ENCODE measurements at places on chromosomes 1 and 21.

DNA sequence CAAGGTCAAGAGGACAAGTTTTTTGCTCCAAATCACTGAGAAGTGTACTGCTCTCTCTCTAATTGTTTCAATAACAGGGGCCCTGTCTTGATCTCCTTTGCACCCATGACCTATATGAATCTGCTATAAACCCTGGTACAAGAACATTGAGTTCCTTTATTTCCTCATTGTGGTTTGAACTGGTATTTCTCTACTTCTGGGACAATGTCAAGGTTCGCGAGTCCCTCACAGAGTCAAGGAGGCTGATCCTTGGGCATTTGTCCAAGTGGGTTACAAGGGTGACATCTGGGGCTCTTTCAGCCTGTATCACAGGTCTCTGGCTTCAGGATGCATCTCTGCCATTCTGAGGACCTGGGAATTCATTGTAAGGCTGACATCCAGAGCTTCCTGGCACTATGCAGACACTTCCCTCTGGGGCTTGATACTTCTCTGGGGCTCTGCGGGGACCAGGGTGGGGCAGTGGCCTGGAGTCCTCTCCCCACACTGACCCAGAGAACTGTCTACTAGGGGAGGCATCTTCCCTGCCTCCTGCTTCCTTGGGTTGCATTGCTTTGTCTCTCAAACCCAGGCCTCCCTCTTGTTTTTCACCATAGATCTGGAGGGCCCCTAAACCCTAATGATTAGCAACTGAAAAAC lies 22.5 kb upstream of the ZNF648 start:
- DNase-seq, result no peak

DNA sequence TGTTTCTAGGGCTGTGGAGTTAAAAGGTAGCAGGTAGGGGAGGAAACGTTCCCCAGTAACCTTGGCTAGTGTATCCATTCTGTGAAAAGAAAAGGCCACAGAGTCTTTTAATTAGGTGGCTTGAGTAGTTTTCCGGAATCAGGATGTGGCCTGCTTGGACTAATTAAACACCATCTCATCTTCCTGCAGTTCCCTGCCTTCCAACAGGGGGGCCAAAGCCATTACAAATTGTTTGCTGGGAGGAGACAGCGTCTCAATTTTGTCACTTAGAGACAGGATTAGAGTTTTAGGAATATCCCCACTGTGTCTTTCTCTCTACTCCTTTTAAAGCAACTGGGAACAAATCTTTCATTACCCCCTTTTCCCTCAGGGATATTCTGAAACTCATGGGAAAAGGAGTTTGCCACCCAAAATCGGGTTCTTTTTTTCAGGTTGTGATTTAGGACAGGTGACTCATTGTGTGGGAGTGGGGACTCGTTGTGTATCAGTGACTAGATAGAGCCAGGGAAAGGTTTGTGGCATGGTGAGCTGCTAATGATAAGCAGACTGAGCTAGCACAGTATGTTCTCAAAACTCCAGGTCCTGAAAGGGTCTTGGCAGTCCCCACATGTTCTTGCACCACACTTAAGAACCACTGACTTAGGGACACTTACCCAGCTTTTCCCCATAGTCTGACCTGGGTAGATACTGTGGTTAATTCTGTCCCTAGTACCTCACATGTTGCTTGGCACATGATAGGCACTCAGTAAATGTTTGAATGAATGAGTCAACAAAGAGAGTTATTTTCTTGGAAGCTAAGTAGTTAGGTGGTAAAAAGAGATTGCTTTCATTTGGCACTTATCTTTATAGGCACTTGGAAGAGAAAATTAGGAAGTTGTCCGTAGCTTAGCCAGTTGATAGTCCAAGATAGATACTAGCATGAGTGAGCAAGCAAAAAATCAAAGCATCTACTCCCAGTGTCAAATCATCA lies 22.5 kb downstream of the INTS3 start:
- no peak for DNase-seq

DNA sequence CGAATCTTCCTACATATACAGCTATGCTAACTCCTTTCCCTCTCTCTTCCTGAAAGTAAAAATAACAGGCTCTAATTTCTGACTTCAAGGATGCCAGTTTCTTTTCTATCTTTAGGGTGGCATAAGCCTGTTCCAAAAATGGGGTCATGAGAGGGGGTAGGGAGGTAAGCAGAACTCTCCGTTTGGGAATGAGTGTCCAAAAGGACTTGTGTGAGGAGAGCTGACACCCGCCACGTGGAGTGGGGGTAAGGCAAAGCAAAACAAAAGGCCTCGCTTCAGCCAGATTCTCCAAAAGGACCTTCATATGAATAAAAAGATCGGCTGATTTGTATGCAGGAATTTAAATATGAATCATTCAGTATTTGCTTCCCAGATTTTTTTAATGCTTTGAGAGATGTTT lies 28.6 kb downstream of the PLPPR4 start:
- DNase-seq, result no peak

DNA sequence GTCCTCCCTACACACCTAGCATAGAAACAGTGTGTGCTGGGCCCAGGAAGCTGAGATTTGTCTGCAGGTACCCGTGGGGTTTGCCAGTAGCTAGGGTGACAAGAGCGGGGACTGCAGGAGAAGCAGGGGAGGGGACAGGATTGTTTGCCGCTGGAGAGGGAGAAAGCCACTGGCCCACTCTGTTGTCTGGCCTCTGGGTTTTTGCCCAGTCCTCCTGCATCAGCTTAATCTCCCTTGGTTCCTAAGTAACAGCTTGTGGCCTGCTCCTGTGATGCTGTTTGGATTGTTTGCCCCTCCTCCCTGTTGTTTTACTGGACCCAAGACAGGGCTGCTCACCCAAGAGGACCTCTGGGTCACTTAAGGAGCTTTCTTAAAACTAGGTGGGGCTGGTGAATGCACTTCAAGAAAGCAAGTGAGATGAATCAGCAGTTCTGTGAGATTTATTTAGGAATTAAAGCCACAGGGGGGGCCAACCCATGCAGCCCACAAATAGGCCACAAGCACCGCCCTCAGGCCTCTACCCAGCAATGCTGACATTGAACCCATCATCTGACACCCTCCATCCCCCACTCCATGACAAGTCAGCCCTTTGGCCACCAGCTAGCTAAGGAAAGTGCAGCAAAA lies 142.8 kb downstream of the ZZZ3 start:
- DNase-seq, result no peak

DNA sequence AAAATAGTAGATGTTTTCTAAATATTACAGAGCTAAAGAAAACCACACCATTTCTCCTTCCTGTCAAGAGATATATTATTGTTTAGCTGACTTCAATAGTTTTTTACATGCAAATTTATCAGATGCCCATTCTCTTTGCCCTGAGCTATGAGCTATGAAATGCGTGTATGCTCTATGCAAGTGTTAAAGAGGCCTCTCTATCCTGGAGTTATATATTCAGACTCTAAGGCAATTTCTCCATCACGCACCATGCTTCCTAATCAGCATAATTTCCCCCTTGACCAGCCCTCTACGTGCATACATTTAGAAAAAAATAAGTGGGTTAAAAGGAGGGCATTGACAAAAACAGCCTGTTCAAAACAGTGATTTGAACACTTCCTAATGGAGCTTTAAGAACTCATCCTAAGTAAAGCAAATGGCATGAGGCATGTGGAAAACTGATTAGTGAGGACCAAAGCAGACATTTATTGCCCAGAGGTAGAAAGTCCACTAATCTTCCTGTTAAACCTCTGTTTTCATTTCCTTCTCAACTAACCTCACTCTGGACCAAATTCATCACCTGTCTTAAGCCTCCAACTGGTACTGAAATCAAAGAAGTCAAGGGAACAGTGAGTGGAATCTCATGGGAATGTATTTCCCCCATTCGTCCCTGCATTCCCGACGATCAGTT lies 565.8 kb upstream of the PKN2 start:
- DNase-seq, result no peak

DNA sequence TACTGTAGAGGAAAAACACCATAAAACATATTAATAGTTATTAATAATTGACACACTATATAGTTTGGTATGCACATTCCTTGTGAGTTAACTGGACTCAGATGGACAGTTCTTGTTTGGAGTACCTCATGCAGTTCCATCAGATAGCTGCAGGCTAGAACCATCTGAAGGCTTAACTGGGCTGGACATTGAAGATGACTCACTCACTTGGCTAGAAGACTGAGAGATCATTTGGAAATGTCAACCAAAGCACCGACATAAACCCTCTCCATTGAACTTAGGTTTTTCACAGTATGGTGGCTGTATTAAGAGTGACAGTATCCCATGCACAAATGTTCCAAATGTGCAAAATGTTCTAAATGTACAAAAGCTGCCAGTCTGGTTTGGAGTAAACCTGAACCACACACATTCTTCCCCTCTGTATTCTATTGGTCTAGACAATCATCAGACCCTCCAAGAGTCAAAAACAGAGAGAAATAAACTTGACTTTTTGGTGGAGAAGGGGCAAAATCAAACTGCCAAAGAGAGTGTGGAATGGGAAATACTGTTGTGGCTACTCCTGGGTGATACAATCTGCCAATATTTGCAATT lies 708.4 kb downstream of the KCNT2 start:
- no peak for DNase-seq

DNA sequence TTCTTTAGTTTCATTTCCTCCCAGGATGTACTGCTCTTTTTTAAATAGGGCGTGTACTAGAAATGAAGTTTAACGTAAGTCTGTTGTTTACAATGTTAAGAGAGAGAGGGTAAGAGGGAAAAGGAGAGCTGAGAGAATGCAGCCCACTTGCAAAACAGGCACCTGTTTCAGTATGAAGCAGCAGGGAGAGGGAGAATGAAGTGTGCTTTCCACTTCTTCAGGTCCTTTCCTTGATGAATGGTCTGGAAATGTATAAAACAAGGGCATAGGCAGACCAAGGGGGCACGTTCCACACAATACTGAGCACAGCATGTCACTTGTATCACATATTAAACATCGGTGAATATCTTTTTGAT lies 2.0 kb downstream of the KCNA3 start:
- DNase-seq, result no peak

DNA sequence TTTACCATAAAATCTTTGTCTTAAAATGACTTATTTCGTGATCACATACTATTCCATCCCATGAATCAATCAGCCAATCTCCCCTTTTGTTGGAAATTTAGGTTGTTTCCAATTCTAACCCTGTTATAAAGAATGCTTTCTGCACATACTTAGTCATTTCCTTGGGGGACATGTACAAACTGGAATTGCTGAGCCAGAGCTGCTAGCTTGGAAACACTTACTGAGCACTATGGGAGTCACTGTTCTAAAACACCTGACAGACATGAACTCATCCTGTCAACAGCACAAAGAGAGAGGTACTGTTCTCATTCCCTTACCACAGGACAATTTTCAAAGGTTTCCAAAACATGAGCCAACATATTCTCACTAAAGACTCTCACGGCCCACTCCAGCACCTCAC lies 32.1 kb downstream of the AK2 start:
- no peak for DNase-seq

- DNase-seq, result no peak
Measured at GRCh38 chr1:23643736-23644554, 47.7 kb upstream of the RPL11 start.

DNA sequence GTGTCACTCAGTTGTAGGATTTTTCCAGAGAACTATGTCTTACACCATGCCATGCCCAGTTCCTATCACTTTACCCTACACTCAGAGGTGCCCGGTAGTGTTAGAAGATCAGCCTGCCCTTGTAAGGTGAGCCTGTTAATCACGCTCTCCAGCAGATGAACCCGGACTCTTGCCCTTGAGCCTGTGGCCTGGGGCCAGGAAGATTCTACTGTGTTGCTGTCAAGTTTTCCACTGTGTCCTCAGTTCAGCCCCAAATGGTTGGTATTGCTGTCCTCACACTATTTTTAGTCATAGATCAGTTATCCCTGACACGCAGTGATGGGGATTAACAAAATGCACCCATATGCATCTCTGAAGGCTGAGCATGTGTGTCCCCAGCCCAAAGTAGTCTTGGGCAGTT lies 105.0 kb upstream of the SPAG17 start:
- no peak for DNase-seq

DNA sequence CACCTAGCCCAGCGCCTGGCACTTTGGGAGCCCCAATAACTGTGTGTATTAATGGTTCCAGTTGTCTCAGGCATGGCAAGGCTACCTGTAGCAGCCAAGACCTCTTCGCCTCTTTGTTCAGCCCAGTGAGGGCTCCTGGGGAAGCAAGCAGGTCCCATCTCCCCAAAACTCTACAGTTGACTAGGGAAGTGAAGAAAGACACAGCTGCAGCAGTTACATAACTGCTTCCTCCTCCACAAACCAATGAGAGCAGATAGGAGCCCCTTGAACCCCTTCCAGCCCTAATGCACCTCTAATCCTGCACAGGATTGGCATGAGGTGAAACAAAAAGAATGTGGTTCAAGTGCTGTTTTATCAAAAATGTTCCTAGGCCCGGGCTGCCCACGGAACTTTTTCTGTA lies 100.5 kb downstream of the SYF2 start:
- DNase-seq, result no peak

DNA sequence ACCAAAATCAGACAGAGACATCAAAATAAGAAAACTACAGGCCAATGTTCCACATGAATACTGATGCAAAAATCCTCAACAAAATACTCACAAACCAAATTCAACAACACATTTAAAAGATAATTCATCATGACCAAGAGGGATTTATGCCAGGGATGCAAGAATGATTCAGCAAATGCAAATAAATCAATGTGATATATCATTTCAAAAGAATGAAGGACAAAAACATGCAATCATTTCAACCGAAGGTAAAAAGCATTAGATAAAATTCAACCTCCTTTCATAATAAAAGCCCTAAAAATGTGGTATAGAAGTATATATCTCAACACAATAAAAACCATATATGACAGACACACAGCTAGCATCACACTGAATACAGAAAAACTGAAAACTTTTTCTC lies 81.5 kb upstream of the LYPLAL1 start:
- DNase-seq, result no peak

DNA sequence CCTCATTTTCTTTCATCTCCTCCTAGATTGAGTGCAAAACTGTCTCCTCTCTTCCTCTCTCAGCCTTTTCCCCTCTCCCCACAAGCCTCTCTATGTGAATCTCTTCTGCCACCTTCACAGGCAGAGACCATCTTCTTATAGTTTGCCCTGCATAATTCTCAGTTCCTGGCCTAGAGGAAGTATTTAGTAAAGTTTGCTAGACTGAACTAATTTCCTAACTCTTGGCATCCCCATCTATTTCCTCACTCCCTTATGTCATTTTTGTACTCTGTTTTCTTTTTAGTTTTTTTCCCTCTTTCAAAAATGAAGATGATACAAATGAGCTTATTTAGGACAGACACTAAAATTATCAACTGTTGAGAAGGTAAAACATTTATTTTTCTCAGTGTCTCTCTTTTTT lies 66.0 kb downstream of the XCL2 start:
- DNase-seq, result no peak
